ENCODE measurements at places on chromosomes 5 and 9.

DNA sequence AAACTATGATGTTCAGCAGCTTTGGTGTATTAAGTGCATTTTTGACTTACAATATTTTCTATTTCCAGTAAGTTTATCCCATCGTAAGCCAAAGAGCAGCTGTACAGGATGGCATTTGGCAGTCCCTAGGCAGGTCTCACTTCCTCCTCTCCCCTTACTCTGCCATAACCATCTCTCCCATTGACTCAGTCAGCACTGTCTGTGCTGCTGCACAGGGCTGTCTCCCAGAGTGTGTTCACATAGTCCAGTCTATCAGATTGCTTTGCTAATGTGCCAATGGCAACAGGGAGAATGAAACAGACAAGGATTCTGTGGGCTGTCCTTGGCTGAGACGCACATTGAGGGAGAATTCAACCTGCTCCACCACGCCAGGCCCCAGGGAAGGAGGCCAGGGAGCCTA, 47.0 kb upstream of the CAST start:
- no peak for DNase-seq

GRCh38 chr9:70554881-70555280, 140.4 kb upstream of the KLF9 start:
- DNase-seq: no peak

DNA sequence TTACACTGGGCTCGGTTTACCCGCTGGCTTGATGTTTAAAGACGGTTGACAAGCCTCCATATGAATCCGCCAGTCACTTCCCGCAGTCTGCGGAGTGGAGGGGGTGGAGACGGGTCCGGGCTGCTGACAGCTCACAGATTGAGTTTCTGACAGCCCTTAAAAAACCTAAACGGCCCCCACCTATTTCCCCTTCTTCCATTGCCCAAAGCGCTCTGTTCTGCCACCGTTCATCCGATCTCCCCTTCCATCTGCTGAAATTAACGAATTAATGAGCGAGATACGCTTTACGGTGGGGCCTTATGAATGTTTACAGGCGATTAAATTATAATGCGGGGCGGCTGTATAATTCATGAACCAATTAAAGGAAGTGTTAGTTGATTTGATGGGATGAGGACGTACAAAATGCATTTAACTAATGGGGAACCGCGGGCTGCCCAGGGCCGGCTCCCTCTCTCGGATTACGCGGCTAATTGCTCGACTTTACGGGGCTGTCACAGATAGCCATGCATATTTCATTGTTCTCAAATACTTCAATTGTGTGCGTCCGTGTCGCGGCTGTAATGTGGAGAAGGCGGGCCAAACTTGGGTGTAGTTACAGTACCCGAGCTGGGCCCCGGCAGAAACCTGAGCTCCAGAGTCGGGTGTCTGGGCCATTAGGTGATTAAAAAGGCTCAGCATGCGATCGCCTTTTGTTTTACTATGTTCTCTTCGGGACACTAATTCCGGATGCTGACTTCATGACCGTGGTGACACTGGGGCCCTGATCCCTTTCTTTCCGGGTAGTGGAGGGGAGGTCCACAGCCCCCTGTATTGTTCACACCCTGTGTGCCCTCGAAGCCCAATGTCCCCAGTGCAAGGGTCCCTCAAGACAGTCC, 74.9 kb downstream of the GTF3C4 start:
- DNase-seq: no peak

GRCh38 chr5:77569409-77569808, 69.1 kb downstream of the OTP start:
- DNase-seq: no peak

- no peak for DNase-seq
These were observed 172.4 kb downstream of the IRX2 start for GRCh38 chr5:2579126-2579525.

GRCh38 chr9:127130661-127131538, 8.5 kb upstream of the ANGPTL2 start:
- DNase-seq: no peak

GRCh38 chr5:169745441-169746146, 108.5 kb downstream of the DOCK2 start:
- DNase-seq: no peak

GRCh38 chr9:34891386-34891785, 66.7 kb upstream of the PHF24 start:
- no peak for DNase-seq

GRCh38 chr5:179679014-179679674, 1.7 kb downstream of the CBY3 start:
- DNase-seq: peak; percentile 84

GRCh38 chr5:142186857-142187594, 78.4 kb downstream of the NDFIP1 start:
- DNase-seq: no peak

GRCh38 chr9:105264380-105264779, 19.9 kb downstream of the SLC44A1 start:
- DNase-seq: no peak

GRCh38 chr5:171494452-171495121, 75.1 kb downstream of the FGF18 start:
- no peak for DNase-seq

- no peak for DNase-seq
These were observed 32.6 kb downstream of the FAXDC2 start for GRCh38 chr5:154817815-154818214.

- DNase-seq: no peak
These were observed 4.8 kb upstream of the ZNF366 start for GRCh38 chr5:72511774-72512592.

DNA sequence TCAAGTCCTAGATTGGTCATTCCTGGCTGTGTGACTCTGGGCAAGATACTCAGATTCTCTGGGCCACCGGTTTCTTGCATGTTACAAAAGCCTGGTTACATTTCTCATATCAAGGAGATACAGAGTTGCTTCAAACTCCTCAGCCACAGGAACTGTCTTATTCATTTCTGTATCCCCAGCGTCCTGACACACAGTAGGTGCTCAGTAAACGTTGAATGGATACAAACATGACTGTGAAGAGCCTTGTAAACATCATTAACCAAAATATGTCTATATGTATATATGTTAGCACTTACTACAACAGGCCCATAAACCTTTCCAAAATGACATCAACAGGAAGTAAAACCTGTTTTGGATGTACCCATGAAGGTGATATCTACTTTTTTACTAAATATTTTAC, 1.6 kb downstream of the CLTB start:
- DNase-seq: no peak

GRCh38 chr5:127685662-127686061, 17.5 kb upstream of the CCDC192 start:
- no peak for DNase-seq

DNA sequence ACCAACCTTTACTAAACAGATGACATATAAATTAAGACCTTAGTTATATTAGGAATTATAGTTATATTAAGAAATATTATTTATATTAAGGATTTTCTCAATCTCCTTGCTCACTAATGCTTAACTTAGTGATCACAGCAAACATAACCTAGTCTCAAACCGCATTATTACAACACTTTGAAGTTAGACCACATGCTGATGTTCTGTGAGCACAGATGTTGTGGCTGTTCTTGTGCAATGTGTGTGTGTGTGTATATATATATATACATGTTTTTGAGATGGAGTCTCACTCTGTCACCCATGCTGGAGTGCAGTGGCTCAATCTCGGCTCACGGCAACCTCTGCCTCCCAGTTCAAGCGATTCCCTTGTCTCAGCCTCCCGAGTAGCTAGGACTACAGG, 20.5 kb downstream of the ELP1 start:
- DNase-seq: no peak

DNA sequence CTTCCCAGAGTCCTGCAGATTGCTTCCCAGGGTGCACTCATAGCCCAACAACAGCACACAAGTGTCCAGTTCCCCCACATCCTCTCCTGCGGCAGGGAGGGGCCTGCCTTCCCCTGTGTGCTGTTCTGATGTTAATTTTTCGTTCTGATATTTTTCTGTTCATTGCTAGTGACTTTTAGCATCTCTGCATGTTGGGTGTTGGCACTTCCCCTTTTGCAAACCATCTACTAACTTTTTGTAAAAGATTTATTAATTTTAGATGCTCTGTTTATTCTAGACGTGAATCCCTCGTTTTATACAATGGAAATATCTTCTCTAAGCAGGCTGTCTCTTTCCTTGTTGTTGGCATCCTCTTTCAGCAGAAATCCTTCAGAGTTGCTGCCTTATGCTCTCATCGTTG, 97.3 kb upstream of the DAP start:
- no peak for DNase-seq
